ENCODE measurements at places on chromosomes 7 and 10.

DNA sequence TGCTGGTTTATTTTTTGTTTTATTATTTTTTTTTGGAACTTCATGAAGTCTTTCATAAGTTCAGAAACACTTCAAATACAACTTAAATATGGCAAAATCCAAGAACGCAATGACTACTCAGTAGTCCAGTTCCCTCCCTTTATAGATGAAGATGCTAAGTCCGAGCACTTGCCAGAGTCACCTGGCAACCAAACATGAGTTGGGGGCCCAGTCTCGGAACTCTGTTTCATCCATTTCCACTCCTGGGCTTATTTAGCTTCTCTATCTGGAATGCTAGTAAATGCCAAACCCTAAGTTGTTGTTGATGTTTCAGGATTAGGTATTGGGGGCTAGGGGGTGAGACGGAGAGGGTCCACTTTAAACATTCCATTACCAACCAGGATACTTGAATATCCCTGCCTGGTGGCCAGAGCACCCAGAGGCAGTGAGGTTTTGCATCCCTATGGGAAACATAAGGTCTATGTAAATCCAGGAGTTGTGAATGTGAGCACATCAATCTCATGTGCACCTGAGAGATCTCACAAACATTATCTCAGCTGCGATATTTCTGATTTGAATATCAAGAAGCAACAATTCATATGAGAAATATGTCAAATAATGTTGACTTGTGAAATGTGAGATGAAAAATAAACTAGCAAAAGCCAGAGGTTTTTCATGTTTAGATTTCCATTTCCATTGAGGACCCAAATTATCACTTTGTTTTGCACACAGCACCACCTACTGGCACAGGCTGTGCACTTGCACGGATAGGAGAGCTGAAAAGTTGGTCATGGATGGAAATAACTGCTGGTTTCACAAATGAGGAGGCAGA lies 129.3 kb downstream of the PKD1L1 start:
- DNase-seq: peak; percentile 66

- no peak for DNase-seq
These were observed 214.8 kb downstream of the GLRX3 start for GRCh38 chr10:130350996-130351395.

DNA sequence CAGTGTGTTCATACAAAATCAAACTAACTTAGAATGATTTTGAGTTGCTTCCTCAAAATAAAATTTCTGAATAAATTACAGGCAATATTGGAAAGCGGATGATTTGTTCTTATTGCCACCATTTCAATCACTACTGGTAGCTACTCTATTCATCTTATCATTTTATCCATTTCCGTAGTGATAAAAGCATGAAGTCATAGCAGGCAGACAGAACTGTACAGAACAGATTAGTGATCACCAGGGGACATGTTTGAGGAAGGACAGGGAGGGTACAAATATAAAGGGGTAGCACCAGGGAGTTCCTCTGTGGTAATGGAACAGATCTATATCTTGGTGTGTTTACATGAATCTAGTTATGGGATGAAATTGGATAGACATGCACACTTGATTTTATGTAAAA lies 138.5 kb downstream of the WNT2 start:
- no peak for DNase-seq

DNA sequence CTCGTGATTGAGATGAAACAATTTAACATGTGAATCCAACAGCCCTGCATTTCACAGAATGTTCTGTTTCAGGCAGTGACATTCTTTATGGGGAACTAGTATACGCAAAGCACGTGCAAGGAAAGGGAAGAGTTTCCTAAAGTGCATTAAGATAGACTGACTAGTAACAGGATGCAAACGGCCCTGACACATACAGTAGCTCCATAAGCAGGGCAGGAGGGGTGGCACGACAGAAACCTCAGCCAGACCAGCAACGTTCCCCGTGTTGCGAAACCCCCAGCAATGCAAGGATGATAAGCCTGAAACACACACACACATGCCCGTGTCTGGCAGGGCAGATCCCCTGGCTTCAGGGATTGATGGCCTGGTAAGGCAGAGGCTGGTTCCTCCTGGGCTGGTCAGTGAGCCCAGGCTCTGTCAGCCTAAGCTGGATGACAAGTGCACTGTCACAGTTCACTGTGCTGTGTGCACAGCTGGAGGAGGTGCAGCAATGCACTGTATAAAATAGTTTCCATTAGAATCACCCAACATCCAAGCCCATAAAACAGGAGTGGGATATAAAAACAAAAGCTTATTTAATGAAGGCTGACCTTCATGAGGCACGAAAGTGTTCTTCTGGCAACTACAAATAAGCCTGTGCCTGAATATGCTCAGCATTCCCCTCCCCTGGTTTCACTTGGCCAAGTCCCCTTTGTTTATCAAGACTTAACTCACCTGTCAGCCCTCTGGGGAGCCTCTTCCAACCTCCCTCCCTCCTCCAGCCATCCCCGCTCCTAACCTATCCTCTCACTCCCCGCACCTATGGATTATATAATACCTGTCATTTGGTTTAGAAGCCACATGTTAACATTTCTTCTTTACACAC lies 88.8 kb downstream of the GSAP start:
- no peak for DNase-seq

Data from left lobe of liver (tissue), 2 donors.